ENCODE measurements at places on chromosomes 1 and 21.

GRCh38 chr1:208977012-208977411 is 606.5 kb upstream of the CAMK1G start:
- DNase-seq, result no peak

DNA sequence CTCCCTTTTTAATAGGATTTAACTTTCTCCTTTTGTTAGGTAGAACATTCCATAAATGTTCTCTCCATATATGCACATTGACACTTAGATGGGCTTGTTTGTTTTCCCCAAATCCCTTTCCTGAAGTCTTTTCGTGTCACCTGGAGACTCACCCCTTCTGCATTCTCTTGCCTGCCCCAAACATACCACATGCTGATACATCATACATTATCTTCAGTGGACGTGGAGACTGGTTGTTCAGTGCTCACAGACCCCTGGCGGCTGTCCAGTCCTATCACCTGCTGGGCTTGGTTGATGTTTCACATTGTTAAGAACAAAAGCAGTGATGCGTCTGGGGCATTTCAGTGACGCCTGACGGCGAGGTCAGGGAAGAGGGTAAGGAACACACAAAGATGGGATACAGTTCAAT is 22.2 kb downstream of the FMOD start:
- DNase-seq, result no peak

DNA sequence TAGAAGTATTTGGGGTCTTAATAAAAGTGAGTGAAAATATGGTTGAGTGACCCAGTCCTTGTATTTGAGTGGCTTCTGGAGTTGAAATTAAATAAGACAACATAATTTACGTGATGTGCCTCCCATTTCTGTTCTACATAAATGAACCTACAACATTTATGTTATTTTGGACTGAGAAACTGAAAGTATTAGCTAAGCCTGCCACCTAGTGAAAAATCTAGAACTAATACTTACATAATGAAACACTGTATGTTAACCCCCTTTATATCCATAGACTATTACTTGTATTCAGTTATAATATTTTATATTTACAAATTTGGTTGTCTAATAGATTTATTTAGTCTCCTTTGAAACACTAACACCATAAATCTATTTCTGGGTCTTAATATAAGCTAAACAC is 298.9 kb downstream of the KCNT2 start:
- DNase-seq, result no peak

DNA sequence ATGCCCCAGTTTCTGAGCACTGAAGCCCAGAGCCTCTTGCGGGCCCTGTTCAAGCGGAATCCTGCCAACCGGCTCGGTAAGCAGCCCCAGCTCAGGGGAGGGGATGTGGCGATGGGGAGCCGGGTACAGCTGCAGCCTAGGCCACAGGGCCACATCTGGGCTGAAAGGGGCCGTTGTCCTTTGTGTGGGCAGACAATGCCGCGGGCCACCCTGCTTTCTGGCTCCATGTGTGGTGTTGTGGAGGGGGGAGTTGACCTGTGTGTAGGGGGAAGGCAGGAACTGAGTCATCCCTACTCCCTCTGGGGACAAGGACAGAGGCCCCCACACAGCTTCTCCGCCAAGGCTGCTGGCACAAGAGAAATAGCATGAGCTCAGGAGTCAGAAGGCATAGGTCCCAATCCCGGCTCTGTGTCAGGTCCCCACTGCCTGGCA is 26.0 kb downstream of the RPS6KA1 start:
- no peak for DNase-seq

GRCh38 chr1:85240174-85240601 is 19.3 kb downstream of the C1orf52 start:
- no peak for DNase-seq

DNA sequence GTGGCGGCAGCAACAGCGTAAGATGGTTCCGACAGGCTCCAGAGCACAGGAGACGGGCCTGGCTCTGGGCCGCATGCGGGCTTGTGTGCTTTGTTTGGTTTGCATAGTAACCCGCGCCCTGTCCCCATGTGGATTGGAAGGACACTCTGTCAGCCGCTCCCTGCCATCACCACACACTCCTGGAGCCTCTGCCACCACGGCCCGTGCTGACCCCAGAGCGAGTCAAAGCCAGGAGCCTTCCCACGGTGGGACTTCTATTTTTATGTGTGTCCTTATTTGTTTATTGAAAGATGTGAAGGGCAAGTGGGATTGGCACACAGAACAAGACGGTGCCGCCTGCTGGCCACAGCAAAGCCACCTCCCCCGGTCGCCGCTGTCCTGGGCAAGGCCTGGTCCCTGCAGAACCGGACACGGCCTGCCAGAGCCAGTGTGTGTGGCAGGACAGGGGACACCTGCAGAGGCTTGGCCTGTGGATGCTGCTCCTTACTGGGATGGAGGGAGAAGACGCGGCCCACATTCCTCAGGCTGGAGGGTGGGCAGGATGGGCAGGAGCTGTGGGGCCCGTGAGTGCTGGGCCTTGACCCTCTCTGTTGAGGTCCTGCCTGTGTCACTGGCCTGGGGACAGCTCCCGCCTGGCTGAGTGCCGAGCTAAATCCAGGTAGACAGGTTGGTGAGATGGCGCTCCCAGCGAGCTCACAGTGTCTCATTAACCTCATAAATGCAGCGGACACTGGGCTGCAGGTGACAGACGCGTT is 64.4 kb downstream of the AGPAT3 start:
- DNase-seq, result no peak

DNA sequence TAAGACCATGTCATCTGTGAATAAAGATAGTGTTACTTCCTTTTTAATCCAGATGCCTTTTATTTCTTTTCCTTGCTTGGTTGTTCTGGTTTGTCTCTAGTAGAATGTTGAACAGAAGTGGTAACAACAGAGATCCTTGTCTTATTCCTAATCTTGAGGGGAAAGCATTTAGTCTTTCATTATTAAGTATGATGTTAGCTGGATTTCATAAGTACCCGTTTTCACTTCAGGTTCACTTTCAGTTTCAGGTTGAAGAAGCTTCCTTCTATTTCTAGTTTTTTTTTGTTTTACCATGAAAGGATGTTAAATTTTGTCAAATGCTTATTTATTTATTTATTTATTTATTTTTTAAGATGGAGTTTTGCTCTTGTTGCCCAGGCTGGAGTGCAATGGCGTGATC is 22.3 kb upstream of the AGPAT3 start:
- DNase-seq, result no peak

GRCh38 chr1:58460469-58460868 is 86.1 kb downstream of the OMA1 start:
- no peak for DNase-seq

DNA sequence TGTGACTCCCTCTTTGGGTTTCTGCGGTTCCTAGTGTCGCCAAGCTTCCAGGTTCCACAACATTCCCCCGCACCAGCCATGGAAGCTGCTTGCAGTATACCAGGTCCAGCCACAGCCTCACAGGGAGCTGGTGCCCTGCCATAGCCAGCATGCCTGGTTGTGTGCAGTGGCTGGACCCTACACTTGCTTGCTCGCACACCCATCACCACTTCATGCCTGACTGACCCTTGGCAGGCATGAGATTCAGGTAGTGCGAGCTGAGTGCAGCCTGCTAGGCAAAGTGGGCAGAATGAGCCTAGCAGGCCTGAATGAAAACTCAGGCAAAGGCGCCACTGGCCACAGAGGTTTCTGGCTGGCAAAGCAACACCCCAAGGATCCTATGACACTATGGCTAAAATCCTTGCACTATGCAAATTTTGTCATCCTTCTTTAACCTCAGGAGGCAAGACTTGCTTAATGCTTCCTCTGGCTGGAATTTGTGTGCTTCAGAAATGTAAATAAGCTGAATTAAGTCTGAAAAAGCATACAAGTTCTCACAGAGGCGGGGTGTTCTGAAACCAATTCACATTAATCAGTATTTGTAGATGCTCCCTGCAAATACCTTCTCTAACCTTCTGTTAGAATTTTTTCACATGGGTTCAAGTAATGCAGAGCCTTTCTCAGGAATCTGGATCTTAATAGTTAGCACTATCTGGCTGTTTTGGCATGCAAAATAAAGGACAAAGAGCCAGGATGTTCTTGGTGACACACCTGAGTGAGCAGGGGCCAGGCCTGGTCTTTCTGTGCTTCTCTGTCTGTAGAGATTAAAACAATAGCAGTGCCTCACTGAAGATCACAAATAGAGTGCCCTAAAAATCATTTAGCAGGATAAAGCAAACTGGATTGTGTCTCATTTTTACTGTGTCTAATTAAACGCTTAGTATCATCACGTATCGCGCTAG is 256.9 kb downstream of the GPATCH2 start:
- no peak for DNase-seq

DNA sequence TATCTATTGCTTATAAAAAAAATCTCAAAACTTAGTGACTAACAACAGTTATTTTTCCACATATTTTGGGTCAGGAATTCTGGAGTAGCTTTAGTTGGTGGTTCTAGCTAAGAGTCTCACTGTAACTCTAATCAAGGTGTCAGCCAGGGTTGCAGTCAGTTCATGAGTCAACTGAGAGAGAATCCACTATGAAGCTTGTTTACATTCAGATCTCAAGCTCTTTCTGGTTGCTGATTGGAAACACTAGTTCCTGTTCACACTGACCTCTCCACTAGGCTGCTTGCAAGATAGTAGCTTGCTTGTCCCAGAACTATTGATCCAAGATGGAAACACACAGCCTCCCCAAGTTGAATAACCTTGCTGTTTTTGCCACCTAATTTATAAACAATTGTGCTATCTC is 1192.1 kb upstream of the B3GALT2 start:
- DNase-seq, result no peak

- no peak for DNase-seq
Measured at GRCh38 chr1:66271904-66272254, 262.1 kb upstream of the SGIP1 start.

- no peak for DNase-seq
Measured at GRCh38 chr1:181768930-181769280, 285.6 kb downstream of the CACNA1E start.

DNA sequence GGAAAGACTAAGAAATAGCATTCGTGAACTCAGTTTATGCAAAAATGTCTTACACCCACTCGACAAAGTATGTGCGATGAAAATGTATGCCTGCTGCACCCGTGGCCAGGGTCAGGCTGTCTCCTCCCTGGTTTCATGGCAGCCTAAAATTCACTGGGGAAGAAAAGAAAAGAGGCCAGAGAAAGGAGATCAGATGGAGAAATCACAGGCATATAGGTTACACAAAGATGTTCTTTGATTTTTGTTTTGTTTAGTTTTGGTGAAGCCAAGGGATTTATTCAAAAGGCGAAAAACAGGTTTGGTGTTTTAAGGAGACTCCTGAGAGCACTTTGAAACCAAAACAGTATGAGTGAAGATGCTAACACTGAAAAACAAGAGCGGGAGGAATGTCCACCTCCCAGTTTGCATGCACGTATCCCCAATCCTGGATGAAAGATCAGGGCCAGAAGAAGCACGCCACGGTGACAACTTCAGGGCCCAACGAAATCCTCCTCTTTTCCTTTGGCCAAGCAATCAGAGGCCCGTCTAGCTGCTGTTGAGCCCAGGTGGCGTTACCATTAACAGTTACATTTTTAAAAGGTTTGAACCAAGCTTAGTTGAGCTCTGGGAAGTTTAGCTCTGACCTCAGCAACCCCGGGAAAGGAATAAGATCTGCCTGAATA is 992 bp upstream of the SSX2IP start:
- DNase-seq, result no peak

DNA sequence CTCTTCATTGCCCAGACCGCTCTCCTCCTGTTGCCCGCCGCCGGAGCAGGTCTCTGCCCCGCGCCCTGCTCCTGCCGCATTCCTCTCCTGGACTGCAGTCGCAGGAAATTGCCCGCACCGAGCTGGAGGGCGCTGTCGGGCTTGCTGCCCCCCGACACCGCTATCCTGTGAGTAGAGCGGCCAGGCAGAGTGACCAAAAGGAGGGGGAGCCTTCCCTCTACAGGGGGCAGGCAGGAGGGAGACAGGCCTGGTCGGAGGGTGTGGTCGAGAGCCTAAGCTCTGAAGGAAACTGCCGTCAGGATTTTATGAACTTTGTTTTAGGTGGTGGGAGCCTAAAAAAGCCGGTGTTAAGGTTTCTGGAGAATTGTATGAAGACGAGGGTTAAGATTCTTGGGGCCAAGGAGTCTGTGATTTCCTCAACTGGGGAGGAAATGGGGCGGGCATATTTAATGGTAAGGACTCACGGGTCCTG is 517 bp downstream of the LRIG2 start:
- DNase-seq, result no peak

DNA sequence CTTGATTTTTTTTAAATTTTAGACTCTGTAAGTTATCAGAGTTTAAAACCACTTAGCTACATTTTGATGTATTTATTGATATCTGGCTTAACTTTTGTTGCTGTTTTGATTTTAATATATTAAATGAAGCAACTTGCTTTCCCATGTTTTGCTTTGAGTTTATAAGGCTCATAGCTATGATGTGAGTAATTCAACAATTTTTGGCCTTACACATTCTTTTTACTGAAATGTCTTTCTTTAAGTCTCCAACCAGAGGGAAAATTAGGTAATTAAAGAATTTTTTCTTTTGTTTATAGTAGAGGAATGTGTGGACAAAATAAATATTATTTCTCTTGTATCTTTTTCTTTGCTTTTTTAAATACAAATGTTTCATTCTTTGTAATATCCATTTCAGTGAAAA is 258.3 kb upstream of the ADAMTS5 start:
- DNase-seq, result no peak

- no peak for DNase-seq
Measured at GRCh38 chr1:3910049-3910731, 10.1 kb upstream of the C1orf174 start.

DNA sequence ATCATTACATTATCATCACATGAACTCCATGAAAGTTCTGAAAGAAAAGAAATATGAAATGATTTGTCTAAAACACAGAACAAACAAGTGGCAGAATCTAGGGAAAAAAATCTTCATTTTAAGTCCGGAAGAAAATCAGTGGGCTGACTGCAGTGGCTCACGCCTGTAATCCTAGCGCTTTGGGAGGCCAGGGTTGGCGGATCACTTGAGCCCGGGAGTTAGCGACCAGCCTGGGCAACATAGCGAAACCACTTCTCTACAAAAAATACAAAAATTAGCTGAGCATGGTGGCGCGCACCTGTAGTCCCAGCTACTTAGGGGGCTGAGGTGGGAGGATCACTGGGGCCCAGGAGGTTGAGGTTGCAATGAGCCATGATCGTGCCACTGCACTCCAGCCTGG is 4.8 kb downstream of the FOXJ3 start:
- DNase-seq, result no peak

- DNase-seq, result no peak
Measured at GRCh38 chr1:223621312-223621734, 44.2 kb downstream of the CAPN8 start.

- DNase-seq, result no peak
Measured at GRCh38 chr1:84089465-84089864, 54.6 kb upstream of the PRKACB start.

- DNase-seq, result no peak
Measured at GRCh38 chr1:218081358-218081757, 203.7 kb upstream of the RRP15 start.
